Stimulated activated CD4-positive, alpha-beta T cell treated with anti-CD3 and anti-CD28 coated beads, Interleukin-4, amount 100 ng/mL, for 48 hours (primary cell): ENCODE measurements at places on chromosomes 7 and 10.
A peak's percentile ranks its signal among the peaks of the same experiment; 100 is the strongest.

GRCh38 chr7:1065585-1066241 lies 21.4 kb downstream of the GPR146 start:
- DNase-seq = peak; percentile 79

GRCh38 chr10:71434760-71435394 lies 38.2 kb downstream of the CDH23 start:
- DNase-seq = no peak

DNA sequence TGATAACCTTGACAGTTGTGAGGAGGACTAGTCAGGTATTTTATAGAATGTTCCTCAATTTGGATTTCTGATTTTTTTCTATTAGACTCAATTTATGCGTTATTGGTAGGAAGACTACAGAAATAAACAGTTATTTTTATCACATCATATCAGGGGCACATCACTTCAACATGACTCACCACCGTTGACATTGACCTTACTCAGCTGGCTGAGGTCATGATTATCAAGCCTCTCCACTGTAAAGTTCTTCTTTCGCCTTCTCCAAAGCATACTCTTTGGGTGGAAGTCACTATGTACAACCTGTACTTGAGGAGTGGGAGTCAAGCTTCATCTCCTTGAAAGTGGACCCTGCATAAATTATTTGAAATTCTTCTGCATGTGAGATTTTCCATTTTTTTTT lies 194.3 kb upstream of the IGFBP3 start:
- DNase-seq = no peak

DNA sequence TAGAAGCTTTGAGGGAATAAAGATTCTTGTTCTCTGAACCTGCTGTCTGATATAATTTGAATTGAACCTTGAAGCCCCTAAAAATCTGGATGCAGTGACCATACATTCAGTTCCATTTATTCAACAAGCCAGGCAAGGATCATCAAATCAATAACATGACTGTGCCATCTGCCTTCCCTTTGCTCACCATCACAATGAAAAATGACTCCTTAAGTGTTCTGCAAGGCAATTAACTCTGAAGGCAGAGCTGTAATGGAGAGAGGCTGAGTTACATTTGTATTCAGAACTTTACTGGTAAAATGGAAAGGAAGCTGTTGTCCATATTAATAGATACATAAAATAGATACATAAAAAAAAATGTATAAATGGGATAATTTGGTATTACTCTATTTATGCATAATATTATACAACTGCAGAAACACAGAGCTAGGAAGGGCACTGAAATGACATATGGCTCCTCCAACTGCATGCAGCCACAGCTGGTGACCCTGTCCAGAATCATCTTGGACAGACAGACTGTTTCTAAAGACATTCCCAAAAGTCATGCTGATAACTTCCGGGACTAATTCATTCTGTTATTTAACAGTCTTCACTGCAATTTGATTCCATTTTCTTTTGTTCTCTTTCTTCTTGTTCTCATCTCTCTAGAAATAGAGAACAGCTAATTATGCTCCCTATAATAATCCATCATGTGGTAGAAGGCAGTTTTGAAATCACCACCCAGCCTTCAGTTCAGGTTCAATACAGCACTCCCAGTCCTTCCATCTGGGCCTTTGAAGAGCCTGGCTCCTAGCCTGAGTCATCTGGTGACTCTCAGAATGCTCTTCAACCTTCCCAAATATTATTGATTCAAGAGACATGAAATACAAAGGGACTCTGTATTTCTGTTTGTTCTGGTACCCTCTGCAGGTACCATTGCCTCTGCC lies 412.6 kb downstream of the GFRA1 start:
- DNase-seq = no peak

- no peak for DNase-seq
These were observed 25.9 kb downstream of the ELFN1 start for GRCh38 chr7:1695800-1696454.

DNA sequence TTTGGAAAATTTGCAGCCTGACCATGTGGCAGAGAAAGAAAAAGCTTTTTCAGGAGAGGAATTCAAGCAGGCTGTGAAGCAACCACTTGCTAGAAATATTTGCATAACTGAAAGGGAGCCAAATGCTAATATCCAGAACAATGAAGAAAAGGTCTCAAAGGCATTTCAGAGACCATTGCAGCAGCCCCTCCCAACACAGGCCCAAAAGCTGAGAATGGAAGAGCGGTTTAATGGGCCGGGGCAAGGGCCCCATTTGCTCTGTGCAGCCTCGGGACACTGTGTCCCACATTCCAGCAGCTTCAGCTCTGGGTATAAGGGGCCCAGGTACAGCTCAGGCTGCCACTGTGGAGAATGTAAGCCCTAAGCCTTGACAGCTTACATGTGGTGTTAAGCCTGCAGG lies 918.1 kb upstream of the POT1 start:
- DNase-seq = no peak

DNA sequence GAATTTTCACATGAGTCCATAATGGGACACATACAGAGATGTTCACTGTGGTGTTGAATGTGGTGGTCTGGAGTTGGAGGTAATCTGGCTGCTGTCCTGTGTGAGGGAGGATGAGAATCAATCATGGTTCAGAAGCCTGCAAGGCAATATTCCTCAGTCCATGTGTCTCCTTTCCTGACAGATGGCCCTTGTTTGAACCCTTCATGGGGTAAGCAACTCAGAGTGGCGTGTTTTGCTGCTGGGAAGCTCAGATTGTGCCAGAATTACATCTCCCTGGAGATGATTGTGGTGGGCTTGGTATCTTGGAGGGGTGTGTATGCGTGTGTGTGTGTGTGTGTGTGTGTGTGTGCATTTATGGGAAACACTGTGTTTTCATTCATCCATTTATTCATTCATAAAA lies 44.5 kb upstream of the COMTD1 start:
- no peak for DNase-seq

DNA sequence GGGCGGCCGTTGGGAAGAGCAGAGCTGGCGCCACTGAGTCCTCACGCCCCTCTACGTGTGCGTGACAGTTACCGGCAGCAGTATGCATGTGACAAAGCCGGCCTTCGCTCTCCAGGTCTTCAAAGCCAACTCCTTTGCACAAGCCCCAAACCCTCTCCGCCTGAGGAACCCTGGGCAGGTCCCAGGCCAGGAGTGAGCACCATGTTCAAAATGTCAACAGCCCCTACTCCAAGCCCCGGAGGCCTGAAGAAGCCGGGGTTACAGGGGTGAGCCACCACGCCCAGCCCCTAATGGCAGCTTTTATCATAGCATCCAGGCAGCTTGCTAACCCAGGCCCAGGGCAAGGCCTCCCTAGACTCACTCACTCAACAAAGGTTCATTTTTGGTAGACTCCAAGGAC lies 70.8 kb downstream of the OAT start:
- DNase-seq = no peak

DNA sequence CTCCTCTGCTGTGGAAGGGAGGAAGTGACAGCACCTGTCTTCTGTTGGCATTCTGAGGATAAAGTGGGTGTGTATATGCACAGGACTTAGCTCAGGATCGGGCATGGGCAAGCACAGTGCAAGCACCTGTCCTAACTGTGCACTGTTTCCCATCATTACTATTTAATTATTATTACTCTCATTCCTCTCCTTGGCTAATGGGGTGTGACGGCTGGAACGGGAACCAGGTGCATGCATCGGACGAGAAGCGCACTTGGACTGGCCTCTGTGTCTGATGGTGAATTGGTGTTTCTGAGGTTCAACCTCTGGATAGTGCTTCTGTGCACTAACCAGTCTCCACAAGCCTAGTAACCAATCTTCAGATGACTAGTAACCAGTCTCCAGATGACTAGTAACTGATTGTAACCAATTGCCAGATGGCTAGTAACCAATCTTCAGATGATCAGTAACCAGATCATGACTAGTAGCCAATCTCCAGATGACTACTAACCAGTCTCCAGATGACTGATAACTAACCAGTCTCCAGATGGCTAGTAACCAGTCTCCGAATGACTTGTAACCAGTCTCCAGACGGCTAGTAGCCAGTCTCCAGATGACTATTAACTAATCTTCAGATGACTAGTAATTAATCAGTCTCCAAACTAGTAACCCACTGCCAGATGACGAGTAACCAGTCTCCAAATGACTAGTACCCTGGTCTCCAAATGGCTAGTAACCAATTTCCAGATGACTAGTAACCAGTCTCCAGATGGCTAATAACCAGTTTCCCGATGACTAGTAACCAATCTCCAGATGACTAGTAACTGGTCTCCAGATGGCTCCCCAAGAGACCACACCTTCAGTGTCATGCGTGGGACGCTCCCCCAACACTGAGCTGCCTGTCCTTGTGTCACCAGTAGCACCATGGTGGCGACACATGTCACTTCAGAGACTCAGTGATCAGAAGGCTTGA lies 85.8 kb downstream of the PAXIP1 start:
- no peak for DNase-seq

GRCh38 chr10:123999261-123999660 lies 94.1 kb downstream of the CHST15 start:
- DNase-seq = no peak

DNA sequence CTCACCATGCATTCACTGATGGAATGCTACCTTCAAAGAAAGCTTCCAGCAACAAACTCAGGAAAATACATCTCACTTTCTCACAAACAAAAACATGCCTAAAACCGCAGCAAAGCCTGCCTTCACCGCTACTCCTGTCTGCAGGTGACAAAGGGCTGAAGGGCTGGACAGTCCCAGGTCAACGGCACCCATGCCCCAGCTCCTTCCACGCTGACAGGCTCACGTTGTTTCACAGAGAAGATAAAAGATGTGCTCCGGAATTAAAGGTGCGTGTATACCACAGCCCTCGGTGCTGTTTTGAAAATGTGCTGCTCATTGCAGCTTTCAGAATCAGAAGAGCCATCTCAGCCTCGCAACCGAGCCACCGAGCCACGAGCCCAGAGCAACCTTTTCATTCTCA lies 445.0 kb downstream of the PTPRN2 start:
- no peak for DNase-seq

GRCh38 chr7:20401861-20402746 lies 71.4 kb downstream of the ITGB8 start:
- DNase-seq = no peak

GRCh38 chr7:125467996-125468854 lies 538.6 kb upstream of the POT1 start:
- DNase-seq = no peak
